Ascending aorta (tissue), 2 donors: ENCODE measurements at places on chromosomes 7 and 10.

DNA sequence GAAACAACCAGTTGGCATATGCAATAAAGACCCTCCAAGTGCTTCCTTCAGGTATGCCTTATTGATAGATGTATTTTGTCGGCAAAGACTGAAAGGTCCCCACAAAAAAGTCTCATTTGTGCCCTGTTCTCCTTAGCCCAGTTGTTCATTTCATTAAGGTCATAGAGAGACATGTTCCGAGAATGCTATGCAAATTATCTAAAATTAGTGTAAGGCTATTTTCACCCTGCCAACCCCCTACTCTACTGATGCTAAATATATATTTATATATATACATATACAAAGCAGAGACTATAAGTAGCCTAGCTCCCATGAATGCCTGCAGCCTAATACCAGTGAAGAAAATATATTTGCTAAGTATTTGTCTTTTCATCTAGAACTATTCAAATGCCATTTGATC, 96.7 kb upstream of the ADO start:
- no peaks in the 10 kb centered on the region for H3K4me1 ChIP-seq
- H3K36me3 ChIP-seq: no peaks in the 10 kb centered on the region
- DNase-seq: no peak
- H3K27me3 ChIP-seq: no peaks in the 10 kb centered on the region
- no peak overlapping the region for H3K4me3 ChIP-seq

GRCh38 chr10:44897049-44897448, 14.1 kb upstream of the TMEM72 start:
- no peak overlapping the region for H3K4me3 ChIP-seq
- no peak overlapping the region for H3K27ac ChIP-seq
- no peak for DNase-seq
- H3K36me3 ChIP-seq: no peaks in the 10 kb centered on the region

DNA sequence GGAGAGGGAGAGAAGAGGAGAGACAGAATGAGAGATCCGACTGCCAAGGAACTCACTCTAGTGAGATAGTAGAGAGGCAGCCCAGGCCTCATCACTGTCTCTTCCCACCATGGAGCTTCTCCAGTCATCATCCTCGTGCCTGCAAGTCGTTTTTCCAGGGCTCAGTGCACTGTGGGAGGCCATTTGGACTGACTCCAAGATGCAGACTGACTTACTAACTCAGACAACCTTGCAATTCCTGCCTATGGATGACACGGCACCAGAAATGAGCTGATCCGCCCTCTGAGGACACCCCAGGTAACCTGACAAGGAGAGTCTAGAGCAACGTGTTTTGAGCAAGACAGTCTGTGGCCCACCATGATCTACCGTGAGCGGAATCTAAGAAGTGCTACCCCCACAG, 154.9 kb downstream of the GLI3 start:
- no peaks in the 10 kb centered on the region for H3K36me3 ChIP-seq
- H3K27ac ChIP-seq: no peak overlapping the region
- no peaks in the 10 kb centered on the region for H3K27me3 ChIP-seq
- no peak overlapping the region for H3K4me3 ChIP-seq
- H3K4me1 ChIP-seq: no peaks in the 10 kb centered on the region

GRCh38 chr7:122919643-122920181, 33.5 kb upstream of the CADPS2 start:
- no peak overlapping the region for H3K4me3 ChIP-seq
- DNase-seq: no peak
- H3K4me1 ChIP-seq: no peaks in the 10 kb centered on the region
- H3K36me3 ChIP-seq: no peaks in the 10 kb centered on the region
- no peaks in the 10 kb centered on the region for H3K27me3 ChIP-seq
